Kidney epithelial cell (primary cell): ENCODE measurements at places on chromosomes 5 and 9. TPM values are rescaled to one million over a fixed set of nuclear protein-coding genes. Genes with fewer than 3 reads are reported as not detected.

PTCH1 gene
- total RNA-seq: 2.8 and 7.3 TPM in 2 replicates

SPINK13 gene
- not detected in 2 replicates for total RNA-seq

C5orf52 gene
- total RNA-seq: not detected in 2 replicates

FOXD4L4 gene
- 0.07 TPM in 1 of 2 replicates, not detected in the other for total RNA-seq

GRCh38 chr9:120324461-120324860 is 255.5 kb downstream of the CDK5RAP2 start:
- no peak for DNase-seq

DNA sequence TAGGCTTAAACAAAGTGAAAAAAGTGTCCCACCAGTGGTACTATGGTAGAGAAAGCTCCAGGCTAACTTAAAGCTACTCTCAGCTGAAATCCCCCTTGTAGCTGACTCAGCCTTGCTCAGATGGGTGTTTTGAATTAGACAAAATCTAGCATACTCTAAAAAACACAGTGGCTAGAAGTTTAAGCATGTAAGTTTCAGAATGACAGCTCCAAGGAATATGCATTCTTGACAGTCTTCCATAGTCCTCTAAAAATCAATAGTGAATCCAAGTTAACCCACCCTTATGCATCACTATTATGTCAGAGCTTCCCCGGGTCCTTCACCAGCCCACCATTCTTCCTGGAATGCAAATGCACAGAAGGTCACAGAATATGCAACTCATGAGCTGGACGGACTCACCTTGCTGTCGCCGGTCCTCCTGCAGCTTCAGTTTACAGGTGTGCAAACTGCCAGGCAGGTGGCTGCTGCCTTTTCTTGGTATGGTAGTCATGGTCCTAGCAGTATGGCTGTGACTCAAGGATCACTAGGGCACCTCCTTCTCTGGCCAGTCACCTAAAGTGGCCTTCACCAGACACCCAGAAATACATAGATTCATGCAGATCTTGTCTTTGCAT is 668 bp downstream of the RANBP3L start:
- no peak for DNase-seq

GRCh38 chr5:93607367-93608258 is 24.6 kb downstream of the NR2F1 start:
- DNase-seq: no peak

DNA sequence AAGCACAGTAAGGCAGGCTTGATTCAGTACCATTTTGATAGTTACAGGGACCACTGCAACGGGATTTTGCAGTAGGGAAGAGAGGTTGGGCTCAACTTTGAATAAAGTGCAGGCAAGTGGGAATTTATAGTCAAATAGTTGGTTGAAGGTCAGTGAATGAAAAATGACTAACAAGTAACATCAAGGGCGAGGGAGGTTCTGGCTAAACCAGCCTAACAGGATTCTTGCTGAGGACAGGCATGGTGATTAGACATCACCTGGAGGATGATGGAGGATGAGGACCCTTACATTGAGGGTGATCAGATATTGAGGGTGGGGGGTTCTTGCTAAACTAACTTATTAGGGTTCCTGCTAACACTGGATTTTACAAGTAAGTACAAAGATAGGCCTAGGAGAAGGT is 66.1 kb upstream of the SMC5 start:
- DNase-seq: no peak

- DNase-seq: no peak
Observed at GRCh38 chr5:144712090-144712489, 541.4 kb downstream of the KCTD16 start.

DNA sequence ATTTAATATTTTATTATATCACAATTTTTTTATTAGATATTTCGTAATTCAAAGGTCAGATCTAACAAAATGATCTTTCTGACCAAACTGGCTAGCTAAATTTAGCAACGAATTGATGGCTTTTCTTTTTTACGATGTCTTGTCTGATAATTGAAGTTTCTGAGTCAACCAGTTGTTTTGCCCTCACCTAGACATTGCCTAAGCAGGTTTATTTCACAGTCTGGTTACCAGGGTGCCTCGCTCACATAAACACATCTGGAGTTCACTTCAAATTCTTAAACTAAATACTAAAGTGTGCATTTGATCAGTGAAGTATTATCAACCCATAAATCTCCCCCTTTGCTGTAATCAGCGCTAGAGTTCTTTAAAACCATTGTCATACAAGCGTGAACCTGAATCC is 448.3 kb downstream of the TLE4 start:
- no peak for DNase-seq
